Mucosa of gallbladder (tissue), 1 donor: ENCODE measurements at places on chromosomes 13 and 19.

DNA sequence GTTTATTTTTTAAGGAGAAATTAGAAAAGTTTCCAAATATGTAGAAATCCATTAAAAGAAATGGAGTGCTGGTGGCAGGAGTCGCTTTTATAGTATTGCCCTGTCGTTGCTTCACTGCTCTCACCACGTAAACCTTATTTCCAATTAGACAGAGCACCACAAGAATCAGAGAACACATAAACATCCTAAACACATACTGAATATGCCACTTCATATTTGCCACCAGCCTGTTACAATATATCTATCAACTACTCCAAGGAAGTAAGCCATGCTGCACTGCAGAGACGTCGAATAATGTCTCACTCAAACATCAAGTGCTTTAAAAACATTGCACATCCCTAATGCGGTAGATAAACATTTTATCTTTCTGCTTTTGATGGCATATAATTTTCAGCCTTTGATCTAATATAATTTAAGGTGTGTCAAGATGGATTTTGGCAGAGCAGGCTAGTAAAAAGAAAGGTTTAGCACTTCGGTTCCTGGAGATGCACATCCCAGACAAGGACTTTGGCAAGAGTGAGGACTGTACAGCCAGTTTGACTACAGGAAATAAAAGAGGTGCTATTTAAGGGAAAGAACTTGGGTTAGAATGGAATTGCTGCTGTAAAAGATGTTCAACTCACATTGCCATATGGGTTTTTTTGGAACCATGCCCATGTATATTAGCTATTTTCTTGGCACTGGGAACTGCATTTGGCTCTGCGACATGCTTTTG lies 932.3 kb downstream of the EFNB2 start:
- DNase-seq, result no peak

- DNase-seq, result no peak
Observed at GRCh38 chr13:60679131-60679530, 282.1 kb downstream of the TDRD3 start.

DNA sequence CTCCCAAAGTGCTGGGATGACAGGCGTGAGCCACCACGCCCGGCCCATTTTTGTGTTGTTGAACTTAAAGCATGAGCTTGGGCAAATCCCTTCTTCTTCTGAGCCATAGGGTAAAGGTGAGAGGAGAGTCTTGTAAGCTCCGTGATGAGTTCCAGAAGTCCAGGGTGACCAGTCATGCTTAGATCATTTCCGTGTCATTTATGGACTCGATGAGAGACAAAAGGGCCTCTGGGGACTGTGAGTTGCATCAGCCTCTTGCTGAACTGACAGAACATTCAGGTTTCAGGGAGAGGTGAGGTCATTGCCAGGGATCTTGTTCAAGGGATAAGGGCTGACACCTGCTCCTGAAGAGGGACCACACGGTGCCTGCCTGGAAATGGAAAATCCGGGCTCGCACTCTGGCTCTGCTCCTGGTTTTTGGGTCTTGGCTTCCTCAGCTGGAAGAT lies 53.6 kb downstream of the GADD45B start:
- no peak for DNase-seq

DNA sequence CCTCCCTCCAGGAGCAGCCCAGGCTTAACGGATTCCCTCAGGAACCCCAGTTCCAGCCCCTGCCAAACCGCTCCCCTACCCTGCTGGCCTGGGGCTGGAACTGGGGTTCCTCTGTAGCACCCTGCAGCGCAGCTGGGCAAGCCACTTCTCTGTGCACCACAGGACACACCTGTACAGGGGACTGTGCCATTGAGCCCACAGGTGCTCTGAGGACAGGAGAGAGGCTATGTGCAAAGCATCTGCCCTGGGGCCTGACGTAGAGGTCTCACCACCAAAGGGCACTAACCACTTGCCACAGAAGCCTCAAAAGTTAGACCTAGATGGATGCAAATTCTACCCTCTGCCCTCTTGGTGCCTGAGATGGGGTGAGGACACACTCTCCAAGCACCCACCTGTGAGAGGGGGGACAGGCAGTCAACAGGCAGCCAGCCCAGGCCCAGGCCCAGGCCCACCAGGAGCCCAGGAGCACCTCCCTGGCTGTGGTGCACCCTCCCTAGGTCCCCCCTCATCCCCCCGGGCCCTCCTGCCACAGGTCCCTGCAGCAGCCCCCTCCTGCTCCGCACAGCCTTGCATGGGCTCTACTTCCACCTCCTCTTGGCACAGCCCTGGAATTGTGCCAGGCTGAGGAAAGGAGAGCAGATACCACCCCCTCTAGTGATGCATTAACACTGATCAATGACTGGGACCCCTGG lies 27.6 kb upstream of the SLC35E1 start:
- no peak for DNase-seq

DNA sequence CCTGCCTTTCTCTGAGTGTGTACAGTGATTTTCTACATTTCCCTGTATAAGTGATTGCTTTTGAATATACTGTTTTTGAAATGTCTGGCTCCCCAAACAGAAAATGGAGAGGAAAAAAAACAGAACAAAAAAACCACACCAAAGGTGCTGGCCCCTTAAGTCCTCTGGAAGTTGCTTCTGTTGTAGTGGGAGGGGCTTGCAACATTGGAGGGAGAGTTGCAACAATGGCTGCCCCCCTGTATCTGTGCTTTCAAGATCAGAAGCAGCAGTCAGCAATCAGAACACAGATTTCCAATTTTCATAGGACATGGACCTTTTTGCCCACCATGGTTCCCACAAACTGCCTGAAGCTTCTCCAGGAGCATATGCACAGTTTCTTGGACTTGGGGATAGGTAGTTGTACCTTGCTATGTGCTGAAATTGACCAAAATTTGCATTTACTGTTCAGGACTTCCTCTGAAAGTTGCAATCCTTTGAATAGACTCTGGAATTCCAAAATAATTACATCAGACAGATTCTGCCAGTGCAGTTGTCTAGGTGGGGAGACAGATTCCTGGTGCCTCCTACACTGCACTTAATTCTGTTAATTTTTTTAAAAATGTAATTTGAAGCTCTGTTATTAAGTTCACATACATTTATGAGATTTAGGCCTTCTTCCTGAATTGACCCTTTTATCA lies 13.8 kb downstream of the BIVM start:
- no peak for DNase-seq

- DNase-seq, result peak; percentile 40
Observed at GRCh38 chr19:35704218-35704617, at the start of gene ZBTB32. ZBTB32 (plus strand) TSS chr19:35704558; CDS start chr19:35714627, 10,069 bp downstream.

- DNase-seq, result no peak
Observed at GRCh38 chr13:30787738-30788525, 52.6 kb downstream of the ALOX5AP start.
